Vein endothelial cell (primary cell): ENCODE measurements at places on chromosomes 1 and 21. TPM values are rescaled to one million over a fixed set of nuclear protein-coding genes. Genes with fewer than 3 reads are reported as not detected.

Gene BSND
- not detected in 2 replicates for total RNA-seq

Gene KRTAP10-3
- total RNA-seq: not detected in 2 replicates

Gene KRTAP12-2
- not detected in 2 replicates for total RNA-seq

Gene IFI44
- total RNA-seq: 13.1 and 13.4 TPM in 2 replicates

Gene GPR153
- 1.4 and 3.3 TPM in 2 replicates for total RNA-seq
